Caki2 (cell line): ENCODE measurements at places on chromosomes 12 and 14.

GRCh38 chr14:69980457-69981425 is 101.5 kb downstream of the SMOC1 start:
- DNase-seq, result no peak

GRCh38 chr12:47954467-47955045 is 8.8 kb upstream of the TMEM106C start:
- no peak for DNase-seq

GRCh38 chr12:29921307-29921706 is 137.6 kb upstream of the TMTC1 start:
- DNase-seq, result peak; percentile 19

- no peak for DNase-seq
Observed at GRCh38 chr14:34013721-34014060, 62.8 kb upstream of the EGLN3 start.

DNA sequence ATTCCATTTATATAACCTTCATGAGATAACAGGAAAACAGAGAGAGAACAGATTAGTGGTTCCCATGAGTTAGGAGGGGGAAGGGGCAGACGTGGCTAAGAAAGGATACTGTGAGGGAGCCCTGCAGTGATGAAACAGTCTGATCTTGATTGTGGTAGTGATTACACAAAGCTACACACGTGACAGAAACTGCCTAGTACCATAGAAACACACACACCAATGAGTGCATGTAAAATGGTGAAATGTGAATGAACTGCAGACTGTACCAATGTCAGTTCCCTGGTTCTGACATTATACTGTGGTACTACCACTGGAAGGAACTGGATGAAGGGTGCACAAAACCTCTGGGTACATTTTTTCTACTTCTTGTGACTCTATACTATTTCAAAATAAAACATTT is 36.9 kb downstream of the NRDE2 start:
- no peak for DNase-seq

DNA sequence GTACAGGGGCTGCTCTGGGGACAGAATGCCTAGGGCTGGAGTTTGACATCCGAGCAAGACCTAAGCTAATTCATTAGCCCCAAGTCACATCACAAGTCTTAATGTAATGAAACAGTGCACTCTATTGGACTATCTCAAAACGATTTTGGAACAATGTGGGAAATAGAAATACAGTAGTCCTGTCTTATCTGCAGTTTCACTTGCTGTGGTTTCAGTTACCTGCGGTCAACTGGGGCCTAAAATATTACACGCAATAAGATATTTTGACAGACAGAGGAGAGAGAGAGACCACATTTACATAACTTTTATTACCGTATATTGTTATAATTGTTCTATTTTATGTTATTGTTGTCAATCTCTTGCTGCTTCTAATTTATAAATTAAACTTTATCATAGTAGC is 21.1 kb downstream of the MOAP1 start:
- DNase-seq, result no peak

- no peak for DNase-seq
Observed at GRCh38 chr12:82659343-82660207, 27.1 kb upstream of the TMTC2 start.

GRCh38 chr12:57781801-57782200 is 786 bp upstream of the TSFM start:
- no peak for DNase-seq

DNA sequence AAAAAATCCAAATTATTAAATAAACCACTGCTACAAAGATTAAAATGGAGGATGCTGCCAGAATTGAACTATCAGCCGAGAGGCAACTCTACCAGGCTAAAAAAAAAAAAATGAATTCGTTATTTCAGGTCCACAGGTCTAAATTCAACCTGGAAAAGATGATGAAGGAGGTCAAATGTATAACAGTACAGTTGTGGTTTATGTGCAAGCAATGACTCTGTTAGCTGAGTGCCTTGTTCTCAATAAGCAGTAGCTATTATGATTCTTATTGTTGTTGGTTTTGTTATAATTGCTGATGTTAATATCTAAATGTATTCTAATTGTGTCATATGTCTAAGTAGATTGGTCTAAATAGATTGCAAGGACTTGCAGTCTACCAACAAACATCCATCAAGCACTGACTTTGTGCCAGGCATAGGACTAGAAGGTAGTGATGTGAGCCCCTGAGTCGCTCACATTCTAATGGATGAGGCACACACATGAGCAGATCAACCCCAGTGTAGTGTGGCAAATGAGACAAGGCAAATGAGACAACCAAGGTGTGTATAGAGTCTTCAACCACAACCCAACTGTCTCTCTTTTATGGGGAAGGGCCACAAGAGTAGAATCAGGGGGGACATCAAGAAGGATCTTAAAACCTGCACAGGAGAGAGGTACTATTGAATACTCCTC is 77.0 kb upstream of the PLEKHG7 start:
- DNase-seq, result no peak

- DNase-seq, result no peak
Observed at GRCh38 chr12:104329707-104330532, 26.4 kb downstream of the EID3 start.

DNA sequence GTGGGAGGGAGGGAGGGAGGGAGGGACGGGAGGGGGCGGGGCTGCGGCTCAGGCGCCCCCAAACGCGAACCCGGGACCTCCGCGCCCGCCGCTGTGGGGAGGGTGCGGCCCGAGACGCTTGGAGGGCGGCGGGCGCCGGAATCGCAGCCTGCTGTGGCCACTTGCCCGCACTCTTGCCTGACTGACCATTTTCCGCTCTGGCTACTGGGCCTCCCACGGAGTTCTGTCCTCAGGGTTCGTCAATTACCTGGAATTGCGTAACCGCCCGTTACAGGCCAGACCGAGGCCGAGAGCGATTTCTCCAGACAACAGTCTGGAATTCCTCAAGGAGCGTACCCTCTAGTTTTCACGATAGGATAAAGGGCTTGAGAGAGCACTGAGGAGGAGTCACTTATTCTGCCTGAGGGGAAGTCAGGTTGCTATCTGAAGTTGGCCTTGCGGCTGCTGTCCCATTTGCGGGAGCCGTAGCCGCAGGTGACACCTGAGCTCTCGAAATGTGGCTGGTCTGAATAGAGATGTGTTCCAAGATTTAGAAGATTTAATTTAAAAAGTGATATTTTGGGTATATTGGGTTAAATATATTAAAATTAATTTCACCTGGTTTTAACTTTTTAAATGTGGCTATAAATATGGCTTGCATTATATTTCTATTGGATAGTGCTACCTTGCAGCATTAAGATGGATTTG is 446 bp upstream of the ZNF641 start:
- peak; percentile 66 for DNase-seq

DNA sequence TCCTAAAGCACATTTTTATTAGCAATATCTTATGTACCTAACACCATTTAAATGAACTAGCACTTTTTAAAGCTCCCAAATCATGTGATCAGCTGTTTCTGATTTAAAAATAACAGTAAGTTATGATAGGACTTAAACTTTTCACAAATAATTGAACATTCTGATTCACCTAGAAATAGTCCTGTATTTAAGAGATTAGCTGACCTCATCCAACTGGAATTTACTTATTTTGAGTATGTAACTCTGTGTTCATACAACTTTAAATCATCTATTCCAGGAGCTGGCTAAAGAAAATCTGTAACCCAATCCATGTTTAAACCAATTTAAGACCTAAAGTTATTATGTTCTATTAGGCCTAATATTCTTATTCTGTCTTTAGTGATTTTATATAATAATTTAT is 184.3 kb downstream of the CCDC91 start:
- no peak for DNase-seq

- DNase-seq, result no peak
Observed at GRCh38 chr12:57869298-57869926, 22.9 kb upstream of the CTDSP2 start.

- DNase-seq, result no peak
Observed at GRCh38 chr12:69988481-69989321, 163.7 kb downstream of the MYRFL start.

DNA sequence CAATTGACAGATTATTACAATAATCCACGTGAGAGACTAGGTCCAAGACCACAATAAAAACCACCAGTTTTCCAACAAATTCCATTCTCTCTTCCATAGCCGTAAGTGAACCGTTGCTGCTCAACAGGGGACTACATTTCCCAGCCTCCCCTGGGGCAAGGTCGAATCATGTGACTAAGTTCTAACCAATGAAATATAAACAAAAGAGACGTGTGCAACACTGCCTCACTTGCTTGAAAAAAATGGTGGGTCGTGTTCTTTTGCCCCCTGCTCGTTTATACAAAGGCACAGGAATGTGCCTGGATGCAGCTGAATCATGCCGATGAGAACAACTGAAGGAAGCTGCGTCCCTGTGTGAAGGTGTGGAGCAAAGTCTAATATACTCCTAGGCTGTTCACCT is 51.1 kb downstream of the HSPB8 start:
- DNase-seq, result peak; percentile 66

DNA sequence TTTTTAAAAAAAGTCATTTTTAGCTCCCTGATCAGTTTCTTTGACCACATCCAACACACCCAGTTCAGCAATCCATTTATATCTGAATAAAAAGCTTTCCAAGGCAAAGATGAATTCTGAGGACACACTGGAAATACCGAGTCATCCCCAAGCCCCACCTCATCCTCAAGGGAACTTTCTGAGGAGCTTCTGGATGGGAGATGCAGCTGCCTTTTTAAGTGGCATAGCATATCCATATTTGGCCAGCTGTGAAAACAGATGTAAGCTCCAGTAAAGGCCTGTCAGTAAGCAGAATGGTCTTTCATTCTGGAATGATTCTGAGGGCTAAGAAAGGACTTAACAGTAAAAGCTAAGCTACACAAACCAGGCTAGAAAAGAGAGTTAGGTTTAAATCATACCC is 18.4 kb downstream of the ZFYVE1 start:
- no peak for DNase-seq

GRCh38 chr14:58919217-58919616 is 269.2 kb upstream of the DAAM1 start:
- DNase-seq, result no peak

- DNase-seq, result no peak
Observed at GRCh38 chr14:41225433-41225832, 381.2 kb upstream of the LRFN5 start.

DNA sequence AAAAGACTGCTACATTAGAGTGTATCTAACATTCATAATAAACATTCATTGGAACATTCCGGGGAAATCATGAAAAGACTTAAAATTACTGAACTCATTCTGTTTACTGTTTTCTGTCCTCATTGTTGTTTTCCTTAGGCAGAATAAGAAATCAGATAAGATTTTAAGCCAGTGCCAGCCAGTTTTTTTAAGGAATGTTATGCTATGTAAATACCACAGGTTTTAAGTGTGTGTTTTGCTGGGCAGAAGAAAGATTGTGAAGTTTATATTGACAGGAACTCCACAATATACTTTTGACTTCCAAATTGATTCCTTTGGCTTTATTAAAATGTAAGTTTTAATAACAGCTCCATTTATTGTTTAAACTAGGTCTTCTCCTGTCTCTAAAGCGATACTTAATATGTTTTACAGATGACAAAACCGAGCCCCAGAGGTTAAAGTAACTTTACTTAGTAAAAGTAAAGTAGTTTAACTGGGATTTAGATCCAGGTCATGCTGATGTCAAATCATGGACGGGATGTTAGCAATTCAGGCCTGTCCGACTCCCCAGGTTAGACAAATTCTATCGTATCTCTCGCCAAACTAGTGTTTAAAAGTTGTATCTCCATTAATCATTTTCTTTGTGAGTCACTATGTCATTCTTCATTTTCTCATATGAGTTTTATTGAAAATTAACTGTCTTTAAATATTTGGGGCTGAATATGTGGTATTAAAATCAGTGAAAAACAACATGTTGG is 1.7 kb downstream of the LARP4 start:
- DNase-seq, result no peak

GRCh38 chr12:14258575-14258940 is 106.9 kb upstream of the ATF7IP start:
- DNase-seq, result no peak

DNA sequence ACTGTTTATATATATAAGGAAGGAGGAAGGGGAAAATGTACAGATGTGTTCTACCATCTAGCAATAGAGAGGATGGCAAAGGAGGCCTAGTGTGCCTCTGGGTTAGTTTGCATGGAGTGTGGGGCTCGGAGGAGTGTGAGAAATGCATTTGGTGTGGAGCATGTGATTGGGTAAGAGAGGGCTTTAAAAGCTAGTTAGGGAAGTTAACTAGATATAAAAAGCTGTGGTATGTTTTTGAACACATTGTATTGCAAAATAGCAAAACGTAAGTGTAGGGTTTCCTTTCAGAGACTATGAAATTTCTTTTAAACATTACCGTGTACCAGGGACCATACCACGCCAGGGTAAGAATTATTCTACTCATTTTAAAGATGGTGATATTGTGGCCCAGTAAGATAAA is 53.3 kb upstream of the STXBP6 start:
- no peak for DNase-seq
